ENCODE measurements at places on chromosomes 5 and 9. TPM values are rescaled to one million over a fixed set of nuclear protein-coding genes. Genes with fewer than 3 reads are reported as not detected.

DNA sequence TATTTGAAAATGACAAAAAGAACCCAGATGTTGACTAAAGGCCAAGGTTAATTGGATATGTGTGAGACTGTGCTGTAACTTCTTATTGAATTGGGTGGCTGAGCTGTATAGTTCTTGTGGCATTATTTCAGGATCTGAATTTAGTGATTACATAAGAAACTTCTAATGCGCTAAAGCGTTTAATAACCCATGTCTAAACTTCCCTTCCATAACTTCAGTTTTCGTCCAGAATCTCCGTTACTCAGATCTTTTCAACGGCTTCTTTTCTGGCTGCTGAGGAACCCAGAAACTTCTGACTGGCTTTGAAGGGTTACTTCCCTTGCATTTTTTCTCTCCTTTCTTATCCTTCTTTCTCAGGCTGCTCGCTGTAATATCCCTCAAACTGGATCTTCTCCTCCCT is 28.1 kb upstream of the C9orf72 start:
- DNase-seq = no peak

DNA sequence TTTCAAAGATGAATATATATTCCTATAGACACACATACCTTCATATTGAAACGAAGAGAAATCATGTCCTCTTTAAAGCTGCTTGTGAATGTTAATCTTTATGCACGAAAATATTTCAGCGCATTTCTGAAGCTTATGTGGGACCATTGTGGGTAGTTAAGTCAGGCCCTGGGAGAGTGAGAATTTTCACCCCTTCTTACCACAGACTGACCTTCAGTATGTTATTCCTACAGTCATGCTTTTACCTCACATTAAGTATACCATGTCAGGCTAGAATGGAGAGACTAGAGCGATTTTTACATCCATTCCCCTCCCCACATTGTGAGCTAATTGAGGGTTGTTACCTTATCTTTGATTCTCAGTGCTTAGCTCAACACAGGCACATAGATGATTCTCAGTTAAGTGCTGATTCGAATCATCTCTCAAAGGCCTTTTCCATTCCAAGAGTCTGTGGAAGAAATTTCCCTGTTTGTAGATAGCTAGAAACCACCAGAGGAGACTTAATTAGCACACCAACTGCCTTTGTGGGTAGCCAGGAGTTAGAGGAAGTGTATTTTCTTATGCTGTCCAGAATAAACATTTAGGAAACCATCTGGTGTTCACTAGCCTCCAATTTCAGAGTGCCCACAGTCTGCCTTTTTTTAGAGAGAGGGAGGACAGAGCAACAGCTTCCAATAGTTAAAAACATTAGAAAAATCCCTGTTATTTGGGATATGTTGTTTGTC is 110.5 kb downstream of the MEGF10 start:
- no peak for DNase-seq

DNA sequence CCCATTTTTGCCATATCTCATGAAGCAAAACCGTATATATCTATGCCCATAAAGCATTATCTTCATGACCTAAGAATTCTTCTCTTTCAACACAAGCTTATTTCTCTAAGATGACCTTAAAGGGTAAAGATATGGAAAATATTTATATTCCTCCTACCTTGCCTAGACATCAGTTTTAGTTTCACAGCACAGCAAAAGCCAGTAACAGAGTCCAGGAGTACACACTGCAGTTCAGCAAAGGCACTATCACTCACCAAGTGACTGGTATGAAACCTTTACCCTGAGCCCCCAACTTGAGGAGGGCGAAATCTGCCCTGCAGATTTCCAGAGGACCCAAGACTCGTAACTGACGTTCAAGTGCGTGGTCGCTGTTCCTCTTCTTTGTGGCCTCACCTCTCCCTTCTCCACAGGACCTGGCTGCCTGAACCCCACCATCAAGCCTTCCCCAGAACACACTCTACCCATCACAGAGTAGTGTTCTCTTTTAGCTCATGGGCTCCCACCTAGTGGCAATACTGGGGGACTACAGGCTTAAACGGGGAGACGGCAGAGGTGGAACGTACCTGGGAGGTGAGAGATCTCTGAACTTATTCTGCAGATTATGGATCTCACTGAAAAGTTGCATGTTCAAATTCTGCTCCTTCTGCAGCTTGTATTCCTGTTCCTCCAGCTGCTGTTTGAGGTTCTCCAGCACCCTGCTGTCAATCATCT is 141.0 kb downstream of the CDK5RAP2 start:
- no peak for DNase-seq

DNA sequence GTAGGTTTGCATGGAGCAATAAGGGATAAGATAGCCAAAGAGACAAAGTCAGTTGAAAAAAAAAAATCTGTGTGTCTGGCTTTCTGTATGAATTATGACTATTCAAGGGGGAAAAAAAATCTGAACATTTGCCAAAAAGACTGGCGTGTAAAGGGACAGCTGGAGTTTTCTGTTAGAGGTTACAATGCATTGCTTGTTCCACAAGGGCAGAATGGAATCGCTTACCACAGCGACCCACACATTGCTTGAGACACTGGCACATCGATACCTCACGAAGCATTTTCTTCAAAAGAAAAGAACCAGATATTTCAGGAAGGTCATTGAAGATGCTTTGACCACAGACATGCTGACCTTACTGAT is 327.8 kb downstream of the TMEM167A start:
- no peak for DNase-seq

DNA sequence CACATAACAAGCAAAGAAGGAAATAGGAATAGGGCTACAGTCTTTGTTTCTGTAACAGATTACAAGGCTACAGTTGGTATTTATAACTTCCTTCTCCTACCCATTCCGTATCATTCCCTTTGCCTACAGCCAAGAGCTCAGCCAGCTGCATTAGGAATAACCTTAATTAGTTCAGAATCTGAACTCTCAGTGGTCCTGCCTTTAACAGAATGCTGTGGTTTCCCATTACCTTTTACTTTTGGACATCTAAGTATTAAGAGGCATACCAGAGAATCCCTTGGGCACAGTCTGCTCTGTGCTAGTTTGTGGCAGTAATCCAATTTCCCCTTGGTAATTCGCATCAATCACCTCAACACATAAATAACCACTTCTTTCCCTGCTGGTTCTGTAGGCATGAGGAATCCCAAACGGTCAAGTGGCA is 44.2 kb downstream of the PKD2L2 start:
- DNase-seq = no peak

GRCh38 chr5:33837301-33837700 is 54.5 kb downstream of the ADAMTS12 start:
- DNase-seq = no peak

DNA sequence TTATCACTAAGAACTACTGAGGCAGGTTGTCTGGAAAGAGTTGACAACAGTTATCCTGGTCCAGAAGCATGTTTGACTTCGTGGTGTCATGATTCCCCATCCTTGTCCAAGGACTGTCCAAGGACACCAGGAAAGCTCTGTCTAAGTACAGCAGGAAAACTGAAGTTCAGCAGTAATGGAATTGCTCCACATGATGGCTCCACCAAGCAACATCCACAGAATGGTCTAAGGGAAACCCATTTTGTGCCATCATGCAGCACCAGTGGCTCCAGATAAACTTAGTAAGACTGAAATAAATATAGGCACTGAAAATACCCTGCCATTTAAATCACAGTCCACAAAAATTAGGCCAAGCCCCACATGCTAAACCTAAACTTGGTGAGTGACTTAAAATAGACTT is 192.8 kb downstream of the CDH18 start:
- DNase-seq = no peak

- DNase-seq = no peak
Measured at GRCh38 chr9:4048441-4048840, 251.4 kb downstream of the GLIS3 start.

GRCh38 chr5:83564069-83564749 is 92.7 kb downstream of the VCAN start:
- DNase-seq = no peak

DNA sequence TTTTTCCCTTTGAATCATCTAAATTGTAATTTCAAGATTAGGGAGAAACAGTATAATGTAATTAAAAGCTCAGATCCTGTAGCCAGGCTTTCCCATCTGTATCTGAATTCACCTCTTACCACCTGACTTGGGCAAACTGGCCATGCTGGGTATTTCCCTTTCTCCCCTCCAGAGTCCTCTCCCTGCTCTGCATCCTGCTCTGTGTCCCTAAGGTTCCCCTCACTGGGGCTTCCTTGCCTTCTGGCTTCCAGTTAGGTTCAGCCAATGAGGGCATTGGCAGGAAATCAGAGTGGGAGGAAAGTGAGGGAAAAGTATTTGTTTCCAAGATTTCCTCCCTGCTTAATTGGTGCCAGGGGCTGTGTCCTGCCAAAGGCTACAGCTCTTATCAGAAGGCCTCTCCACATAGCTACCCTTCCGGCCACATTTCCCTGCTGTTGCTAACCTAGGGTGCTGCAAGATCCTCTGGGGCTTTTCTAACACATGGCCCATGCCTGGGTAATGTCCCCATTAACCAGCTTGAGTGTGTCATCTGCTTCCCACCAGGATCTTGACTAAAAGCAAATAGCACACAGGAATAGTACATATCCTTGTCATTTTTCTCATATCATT is 51.0 kb upstream of the MPDZ start:
- peak; percentile 21 for DNase-seq

GRCh38 chr5:84364043-84364442 is 20.6 kb downstream of the EDIL3 start:
- no peak for DNase-seq

GRCh38 chr9:100070104-100071041 is 28.4 kb downstream of the ERP44 start:
- no peak for DNase-seq

GRCh38 chr5:5467737-5468136 is 45.3 kb downstream of the ICE1 start:
- DNase-seq = no peak

DNA sequence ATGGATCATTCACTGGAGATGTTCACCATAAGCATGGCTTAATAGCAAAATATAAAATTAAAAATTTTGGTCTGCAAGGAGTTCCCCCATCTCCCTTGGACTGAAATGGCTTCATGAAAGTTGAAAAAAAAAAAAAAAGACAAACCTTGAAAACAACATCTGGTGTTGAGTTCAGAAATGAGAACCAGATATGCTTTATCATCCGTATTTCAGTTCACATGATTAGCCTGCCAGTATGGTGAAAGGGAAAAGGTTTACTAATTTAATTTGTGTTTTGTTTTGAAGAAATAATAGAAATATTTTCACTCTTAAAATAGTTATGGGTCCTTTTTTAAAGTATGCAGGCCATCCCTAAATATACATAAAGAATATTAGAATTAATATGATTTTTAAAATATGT is 67.8 kb downstream of the TMEM167A start:
- DNase-seq = no peak

GRCh38 chr9:27394154-27394825 is 97.3 kb upstream of the EQTN start:
- DNase-seq = no peak

DNA sequence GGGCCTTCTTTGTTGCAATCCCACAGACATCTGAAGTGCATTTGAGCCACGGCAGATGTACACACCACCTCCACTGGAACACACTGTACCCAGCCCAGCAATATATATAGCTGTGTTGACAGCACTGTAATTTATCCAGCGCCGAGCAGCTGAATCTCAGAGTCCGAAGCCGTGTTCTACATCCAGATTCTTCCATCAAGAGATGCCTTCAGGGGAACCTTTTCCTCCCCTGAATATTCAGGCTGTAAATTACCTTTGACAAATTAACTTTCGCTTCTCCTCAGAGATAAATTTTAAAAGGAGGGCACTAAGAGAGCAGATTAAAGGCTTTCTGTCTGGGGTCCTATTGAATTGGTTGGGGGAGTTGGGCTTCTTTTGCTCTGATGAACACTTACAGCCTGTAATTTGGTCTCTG is 76.4 kb downstream of the ROR2 start:
- DNase-seq = no peak

GRCh38 chr9:16318516-16319060 is 551.9 kb downstream of the BNC2 start:
- no peak for DNase-seq

- no peak for DNase-seq
Measured at GRCh38 chr9:134937566-134938345, 20.0 kb upstream of the FCN1 start.

GRCh38 chr9:85630676-85631075 is 111.1 kb downstream of the AGTPBP1 start:
- no peak for DNase-seq

DNA sequence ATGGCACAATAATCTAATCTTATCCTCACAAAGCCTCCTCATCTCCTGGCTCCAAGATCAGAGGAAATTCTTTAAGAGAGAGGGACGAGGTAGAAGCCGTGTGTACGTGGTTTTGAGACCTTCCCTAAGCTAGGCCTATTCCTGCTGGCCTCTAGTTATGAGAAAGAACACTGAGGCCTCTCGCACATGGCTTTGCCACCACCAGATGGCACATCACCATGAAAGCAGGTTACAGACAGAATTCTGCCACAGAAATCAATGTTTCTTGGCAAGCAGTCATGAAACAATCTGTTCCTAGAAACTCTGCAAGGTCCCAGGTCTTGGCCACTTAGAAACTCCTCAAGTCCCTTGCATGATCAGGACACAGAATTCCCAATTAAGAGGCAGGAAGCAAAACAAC is 268.2 kb upstream of the TAS2R1 start:
- no peak for DNase-seq

DNA sequence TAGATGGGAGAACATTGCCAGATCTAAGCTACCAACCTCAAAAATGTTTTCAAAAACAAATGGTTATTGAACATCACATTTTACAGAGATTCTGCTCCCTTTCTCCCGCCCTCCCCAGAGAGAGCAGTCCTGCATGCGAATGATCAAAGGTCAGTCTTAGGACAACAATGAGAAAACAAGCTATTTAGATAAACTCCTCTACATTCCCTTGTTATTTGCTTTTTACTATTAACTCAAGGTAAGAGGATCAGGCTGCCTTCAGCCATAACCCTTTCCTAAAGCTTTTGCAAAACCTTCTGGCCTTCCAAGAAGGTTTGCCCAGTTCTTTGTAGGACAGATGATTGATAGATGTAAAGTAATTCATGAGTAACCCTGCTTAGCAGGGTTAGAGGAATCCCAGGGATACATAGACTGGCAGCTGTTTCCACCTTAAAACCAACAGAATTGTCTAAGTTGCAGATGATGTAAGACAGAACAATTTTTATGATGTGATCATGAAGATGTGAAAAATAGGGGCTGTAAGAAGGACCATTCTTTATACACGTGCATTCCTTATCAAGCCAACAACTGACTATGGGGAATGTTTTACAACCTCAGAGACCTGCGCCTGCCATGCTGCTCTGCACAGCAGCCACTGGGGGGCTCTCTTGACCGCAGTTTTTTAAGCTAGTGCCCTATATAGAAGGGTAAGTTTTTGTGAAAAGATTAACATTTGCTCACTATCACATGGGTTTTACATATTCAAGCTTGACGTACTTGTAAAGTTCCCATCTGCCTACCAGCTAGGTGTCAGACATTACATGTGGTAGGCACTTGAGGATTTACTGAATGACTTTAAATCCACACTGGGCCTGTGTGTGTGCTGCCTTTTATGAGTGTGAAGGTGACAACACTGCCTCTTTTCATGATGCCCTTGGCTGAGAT is 2.3 kb upstream of the ZNF782 start:
- no peak for DNase-seq

GRCh38 chr9:131398204-131398603 is 4.3 kb downstream of the PRRC2B start:
- no peak for DNase-seq

The PCDHGB4 gene
- 18.1 TPM for total RNA-seq

The WDR31 gene
- total RNA-seq = 2.4 TPM

The PCDHA7 gene
- 0.42 TPM for total RNA-seq

The NTRK2 gene
- 12.6 TPM for total RNA-seq

The NRG2 gene
- total RNA-seq = 2.3 TPM

The ATP10B gene
- not detected for total RNA-seq

All from thoracic aorta (tissue), 2 donors.